ENCODE measurements at places on chromosomes 5 and 9.

DNA sequence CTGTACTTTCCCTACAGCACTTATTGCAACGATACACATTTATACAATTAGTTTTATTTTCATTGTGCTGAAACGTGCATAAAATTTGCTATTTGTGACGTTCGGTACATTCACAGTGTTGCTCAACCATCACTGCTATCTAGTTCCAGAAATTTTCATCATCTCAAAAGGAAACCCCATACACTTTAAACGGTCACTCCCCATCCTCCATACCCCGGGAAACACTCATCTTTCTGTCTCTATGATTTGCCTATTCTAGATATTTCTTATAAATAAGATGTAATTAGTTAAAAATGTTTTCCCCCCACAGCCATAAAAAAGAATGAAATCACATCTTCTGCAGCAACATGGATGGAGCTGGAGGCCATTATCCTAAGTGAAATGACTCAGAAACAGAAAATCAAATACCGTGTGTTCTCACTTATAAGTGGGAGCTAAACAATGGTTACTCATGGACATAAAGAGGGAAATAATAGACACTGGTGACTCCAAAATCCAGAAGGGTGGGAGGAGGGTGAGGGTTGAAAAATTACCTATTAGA lies 40.2 kb upstream of the TEX48 start:
- DNase-seq = no peak

DNA sequence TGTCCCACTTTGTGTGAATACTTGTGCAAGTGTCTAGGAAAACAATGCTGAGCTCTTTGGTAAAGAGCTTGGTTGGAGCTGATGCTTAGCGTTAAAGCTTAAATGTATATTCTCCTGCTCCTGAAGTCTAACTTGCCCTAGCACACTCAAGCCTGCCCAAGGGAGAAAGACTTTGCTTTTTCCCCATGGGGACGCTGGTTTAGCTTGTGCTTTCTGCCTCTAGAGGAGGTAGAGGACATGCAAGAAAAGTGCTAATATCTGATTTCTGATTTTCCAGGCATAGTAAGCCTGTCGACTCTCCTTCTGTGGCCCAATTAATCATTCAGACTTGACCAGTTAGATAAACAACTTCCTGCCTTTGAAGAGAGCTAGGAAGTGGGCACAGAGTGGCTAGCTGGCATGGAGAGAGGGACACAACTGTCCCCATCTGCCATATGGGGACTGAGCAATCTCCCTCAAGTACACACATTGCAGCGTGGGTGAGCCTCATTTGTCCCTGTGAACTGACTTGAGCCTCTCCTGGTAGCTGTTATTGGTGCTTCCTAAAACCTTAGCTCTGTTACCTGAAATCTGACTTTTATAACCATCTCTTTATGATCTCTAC lies 348.4 kb downstream of the BRINP1 start:
- no peak for DNase-seq

GRCh38 chr5:140953234-140953633 lies 13.0 kb upstream of the PCDHAC2 start:
- DNase-seq = no peak

- no peak for DNase-seq
Measured at GRCh38 chr5:150633429-150633828, 7.0 kb upstream of the SYNPO start.

GRCh38 chr5:92309336-92309991 lies 926.3 kb upstream of the ARRDC3 start:
- DNase-seq = no peak

DNA sequence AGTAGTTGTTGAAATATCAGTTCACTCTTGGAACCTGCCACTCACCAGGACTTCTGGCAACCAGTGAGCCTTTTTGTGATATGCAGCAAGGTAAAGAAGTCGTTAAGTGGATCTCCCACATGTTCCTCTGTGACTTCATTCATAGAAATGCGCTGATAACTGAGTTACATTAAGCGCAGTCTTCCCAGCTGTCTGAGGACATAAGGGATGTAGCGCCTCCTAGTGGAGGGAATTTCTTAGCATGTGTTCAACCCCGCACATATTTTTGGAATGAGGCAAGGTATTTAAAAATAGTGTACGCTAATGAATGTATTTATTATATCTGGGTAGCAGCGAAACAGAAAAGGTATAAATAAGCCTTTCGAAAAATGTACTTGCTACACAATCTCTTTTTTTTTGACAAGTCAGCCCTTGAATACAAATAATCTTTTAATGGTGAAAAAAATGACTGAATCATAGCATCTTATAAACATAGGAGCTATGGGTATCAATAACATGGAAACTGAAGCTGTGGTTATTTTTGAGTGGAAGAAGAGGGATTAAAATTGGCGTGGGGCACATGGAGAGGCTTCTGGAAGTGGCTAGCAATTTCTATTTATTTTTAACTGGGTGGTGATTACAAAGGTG lies 38.0 kb downstream of the PALM2AKAP2 start:
- DNase-seq = peak; percentile 20

- no peak for DNase-seq
Measured at GRCh38 chr5:62287237-62287636, 18.8 kb upstream of the KIF2A start.

GRCh38 chr9:30280229-30280900 lies 2104.1 kb upstream of the ACO1 start:
- no peak for DNase-seq

- no peak for DNase-seq
Measured at GRCh38 chr9:7118633-7119032, 360.9 kb downstream of the KDM4C start.

- no peak for DNase-seq
Measured at GRCh38 chr5:132322266-132322665, 28.1 kb downstream of the SLC22A4 start.

DNA sequence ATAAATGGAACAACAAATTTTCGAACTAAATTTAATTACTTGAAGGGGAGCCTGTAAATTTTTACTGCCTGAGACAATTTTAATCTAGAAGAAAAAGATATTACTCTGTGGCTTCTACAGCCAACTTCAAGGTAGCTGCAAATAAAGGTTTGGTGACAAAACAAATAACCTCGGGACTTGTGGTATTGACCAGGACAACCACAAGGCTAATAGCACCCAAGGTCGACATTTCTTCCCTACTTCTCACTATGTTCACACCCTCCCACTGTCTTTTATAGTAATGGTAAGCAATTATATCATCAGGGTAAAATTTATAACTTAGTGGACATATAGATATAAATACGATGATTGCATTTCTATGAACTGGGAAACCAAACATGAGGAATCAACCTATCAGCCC lies 67.9 kb upstream of the SPINK5 start:
- DNase-seq = no peak

- no peak for DNase-seq
Measured at GRCh38 chr5:103010168-103010567, 109.8 kb downstream of the GIN1 start.

- no peak for DNase-seq
Measured at GRCh38 chr5:80082281-80082680, 47.1 kb downstream of the THBS4 start.

GRCh38 chr5:76177978-76178377 lies 94.8 kb downstream of the SV2C start:
- DNase-seq = no peak

GRCh38 chr5:29897916-29898315 lies 1295.6 kb upstream of the CDH6 start:
- no peak for DNase-seq

DNA sequence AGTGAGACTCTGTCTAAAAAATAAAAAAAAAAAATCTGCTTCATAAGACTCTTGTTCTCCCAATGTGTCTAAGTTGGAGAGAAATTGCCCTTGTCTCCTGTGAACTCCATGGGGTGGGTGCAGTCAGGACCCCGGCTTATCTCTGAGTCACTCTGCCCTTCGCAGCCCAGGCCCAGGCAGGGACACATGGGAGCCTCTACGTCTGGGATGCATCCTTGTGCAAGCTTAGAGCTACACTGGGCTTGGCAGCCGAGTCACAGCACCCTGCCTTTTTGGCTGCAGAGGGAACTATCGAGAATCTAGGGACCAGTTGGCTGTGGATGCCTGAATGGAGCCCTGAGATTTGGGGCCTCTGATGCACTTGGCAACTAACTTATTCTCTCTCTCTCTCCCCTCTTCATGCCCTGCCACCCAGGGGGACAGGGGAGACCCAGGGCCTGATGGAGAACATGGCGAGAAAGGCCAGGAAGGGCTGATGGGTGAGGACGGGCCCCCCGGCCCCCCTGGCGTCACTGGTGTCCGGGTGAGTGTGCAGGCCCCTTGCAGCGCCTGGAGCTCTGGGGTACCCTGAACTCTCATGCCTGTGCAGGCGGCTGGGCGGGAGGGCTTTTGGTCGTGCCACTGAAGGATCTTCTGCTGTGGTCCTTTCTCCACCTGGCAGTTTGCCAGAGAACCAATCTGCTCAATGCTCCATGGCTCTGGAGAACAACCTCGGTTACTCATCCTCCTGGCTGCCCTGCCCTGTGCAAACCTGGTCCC lies 47.5 kb upstream of the ORM1 start:
- no peak for DNase-seq

- DNase-seq = peak; percentile 71
Measured at GRCh38 chr9:34988218-34989002, 1.1 kb upstream of the DNAJB5 start.

- no peak for DNase-seq
Measured at GRCh38 chr5:108264533-108264932, 117.4 kb downstream of the FBXL17 start.

GRCh38 chr9:114981063-114981462 lies 50.7 kb upstream of the TNFSF8 start:
- DNase-seq = no peak

DNA sequence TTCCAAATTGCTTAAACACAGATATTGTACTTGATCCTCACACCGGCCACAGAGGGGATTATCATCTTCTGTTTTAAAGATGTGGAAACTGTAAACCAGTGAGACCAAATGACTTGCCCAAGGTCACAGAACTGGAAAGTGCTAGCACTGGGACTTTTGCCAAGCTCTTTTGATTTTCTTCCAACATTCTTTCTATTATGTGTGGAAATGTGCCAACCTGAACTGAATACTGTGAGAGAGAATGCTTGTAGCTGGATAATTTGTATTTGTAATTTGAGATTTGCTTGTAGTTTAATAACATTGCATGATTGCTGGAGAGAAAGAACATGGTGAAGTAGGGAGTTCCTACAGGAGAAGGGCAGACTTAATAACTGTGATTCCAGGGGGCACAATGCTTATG lies 977.9 kb upstream of the NUDT12 start:
- DNase-seq = no peak

DNA sequence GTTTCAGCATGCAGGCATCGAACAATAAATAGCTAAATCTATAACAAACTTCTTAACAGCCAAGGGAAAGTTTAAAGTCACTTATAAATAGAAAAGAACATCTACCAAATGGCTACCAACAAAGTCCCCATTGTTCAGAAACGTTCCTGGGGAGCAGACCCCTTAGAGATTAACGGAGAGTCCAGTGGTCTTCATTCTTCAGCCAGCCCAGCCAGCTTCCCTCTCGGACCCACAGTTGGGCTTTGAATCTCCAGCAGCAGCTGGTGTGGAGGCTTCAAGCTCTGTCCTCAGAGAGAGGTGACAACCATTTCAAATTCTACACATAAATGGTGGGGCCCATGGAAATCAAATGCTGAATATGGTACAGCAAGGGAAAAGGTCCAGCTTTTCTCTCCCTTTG lies 11.2 kb downstream of the ENC1 start:
- no peak for DNase-seq

DNA sequence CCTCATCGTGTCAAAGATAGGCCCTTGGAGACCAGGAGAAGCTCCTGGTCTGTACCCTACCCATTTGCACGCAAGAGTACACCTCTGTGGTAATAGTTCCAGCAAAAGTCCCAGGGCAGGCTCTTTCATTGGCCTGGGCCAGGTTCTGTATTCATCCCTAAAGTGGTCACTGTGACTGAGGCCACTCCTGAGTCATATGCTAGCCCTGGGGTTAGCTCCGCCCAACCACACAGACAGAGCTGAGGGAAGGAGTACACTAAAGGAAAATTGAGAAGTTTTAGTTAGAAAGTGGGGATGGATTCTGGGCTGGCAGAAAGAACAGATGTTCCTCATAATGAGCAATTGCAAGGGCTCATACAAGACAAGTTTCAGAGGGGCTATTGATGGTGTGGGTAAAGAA lies 206.7 kb downstream of the ARHGAP26 start:
- DNase-seq = no peak

DNA sequence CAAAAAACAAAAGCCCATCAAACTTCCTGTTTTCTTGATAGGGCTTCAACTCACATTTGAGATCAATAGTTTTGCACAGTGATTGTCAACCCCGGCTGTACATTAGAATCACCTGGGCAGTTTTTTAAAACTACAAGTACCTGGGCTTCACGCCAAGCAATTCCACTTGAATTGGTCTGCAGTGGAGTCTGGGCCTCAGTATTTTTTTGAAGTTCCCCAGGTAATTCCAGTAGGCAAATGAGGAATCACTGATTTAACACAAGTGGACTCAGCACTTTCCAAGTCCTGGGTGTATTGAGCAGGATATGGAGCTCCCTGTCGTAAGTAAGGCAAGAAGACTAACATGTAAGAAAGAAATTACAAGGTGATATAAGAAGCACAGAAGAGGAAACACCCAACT lies 14.8 kb upstream of the SMIM15 start:
- DNase-seq = no peak

DNA sequence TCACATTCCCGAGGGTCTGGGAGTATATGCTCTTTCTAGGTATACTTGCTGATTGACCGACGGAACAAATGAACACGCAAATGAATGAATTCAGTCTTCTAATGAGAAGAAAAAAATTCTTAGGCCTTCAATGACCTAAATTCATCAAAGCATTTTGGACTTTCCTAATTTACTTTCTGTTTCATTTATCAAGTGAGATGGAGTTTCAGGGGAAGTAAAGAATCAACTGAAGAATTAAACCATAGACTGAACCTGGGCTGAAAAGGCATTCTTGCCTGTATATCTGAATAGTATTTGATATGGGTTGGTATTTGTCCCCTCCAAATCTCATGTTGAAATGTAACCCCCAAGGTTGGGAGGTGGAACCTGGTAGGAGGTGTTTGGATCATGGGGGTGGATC lies 64.1 kb downstream of the ZFAND5 start:
- no peak for DNase-seq

- DNase-seq = no peak
Measured at GRCh38 chr9:20111173-20111843, 322.5 kb upstream of the SLC24A2 start.

GRCh38 chr9:130639124-130639765 lies 25.1 kb upstream of the PRDM12 start:
- no peak for DNase-seq

DNA sequence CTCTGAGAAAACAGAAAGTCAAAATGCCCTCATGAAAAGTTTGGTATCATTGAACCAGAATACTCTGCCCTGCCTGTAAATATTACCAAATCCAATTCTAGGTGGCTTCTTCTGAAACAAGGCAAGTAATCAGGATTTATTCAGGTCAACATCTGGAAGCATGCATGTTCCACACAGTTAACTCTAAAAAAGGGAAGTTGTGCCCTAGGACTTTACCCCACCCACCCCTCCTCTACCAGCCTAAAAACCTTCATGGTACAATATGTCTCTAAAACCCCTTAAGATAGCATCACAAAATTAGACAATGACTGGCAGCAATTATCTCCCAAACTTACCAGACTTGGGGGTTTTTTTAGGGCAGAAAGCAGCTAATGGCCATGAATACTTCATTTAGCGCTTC lies 414.8 kb upstream of the SLC30A5 start:
- no peak for DNase-seq
